ENCODE measurements at places on chromosomes 5 and 9.

DNA sequence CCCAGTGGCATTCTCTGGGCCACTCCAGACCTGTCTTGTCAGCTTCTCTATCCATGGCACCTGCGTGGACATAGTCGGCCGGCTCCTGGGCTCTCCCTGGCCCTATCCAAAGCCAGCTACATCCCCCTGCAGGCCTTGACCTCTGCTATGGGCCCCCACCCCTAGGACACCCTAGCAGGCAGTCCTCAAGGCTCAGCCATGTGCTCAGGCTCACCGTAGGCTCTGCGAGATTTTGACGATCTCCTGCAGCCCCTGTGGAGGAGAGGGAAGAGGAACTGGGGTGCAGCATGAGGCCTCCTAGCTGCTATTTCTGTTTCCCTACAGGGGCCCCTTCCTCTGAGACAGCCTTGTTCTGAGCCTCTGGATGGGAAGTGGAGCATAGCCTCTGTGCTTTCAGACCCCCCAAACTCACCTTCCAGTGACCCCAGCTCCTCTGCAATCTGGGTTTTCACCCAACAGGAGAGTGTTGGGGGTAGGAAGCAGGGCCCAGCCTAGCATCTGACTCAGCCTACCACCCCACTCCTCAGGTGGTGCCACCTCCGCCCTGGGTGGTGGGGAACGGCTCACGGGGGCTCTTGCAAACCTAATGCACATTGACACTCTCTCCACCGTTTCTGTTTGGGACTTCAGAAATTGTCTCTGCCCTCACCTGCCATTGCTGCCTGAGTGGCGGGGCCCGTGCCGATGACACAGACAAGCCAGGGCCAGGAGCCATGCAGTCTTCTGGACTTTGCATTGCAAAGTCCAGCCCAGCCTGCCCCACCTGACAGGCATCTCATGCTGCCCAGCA, 36.7 kb downstream of the HRH2 start:
- DNase-seq = no peak

GRCh38 chr9:21684831-21685362, 117.5 kb upstream of the MTAP start:
- peak; percentile 64 for DNase-seq

- no peak for DNase-seq
Measured at GRCh38 chr5:170867825-170868224, 6.0 kb downstream of the RANBP17 start.

DNA sequence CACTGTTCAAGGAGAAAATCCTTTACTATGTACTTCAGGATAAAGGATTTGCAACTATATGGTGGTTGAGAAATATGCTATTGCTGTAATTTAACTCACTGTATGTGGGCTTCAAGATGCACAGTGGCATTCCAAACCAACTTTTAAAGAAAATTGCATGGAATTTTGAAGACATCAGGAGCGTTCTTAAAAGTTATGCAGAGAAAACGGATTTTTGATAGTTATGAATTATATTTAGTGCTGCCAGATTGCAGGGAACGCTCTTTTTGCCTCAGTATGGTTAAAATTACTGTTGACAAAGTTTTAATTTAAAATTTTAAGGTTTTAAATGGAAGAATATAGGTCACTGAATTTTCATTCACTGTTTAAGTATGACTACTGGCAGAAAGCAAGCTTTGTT, 336.1 kb upstream of the EFNA5 start:
- no peak for DNase-seq

DNA sequence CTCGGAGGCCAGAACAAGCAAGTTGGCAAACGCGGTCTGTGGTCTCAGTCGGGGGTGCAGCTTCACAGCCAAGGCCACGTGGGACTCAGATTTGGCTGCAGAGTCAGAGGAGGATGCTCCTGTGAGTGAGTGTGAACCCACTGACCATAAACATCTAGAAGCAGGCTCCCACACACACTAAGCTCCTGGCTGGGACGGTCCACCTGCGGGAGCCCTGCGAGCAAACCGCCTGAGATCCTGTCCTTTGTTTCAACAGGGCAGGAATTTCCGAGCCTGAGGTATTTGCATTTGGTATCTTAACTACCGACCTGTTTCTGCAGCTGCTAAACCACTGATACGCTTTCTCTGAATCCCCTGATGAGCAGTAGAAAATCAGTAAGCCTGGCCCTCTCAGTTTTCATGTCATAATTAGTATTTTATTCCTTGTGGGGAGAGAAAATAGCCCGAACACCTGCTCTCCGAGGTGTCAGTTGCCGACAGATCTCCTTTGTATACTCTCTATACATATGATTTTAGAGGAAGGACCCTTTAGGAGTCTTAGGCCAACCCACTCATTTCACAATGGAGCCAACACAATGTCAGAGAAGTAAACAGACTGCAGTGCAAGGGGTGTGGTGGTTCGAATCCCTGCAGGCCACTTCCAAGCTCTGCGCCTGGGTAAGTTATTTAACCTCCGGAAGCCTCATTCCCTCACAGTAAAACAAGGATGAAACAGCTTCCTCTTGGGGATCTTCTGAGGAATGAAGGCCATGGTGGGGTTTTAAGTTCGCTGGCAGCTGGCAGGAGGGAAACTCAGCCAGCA, 40.9 kb upstream of the PWWP2A start:
- DNase-seq = no peak

DNA sequence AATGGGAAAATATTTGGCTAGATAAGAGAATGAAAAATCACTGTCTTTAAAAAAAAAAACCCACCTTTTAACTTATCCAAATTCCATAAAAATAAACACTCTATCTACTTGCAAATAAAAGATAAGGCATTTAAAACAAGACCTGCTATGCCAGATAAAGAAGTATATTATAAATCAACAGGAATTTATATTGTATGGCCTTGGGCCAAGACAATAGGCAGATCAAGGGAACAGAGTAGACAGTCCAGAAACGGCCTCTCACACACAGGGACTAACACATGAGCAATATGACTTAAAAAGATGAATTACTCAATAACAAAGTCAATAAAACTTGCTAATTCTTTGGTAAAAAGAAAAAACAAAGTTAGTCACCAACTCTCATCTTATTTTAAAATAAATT, 34.7 kb upstream of the ICE1 start:
- no peak for DNase-seq

DNA sequence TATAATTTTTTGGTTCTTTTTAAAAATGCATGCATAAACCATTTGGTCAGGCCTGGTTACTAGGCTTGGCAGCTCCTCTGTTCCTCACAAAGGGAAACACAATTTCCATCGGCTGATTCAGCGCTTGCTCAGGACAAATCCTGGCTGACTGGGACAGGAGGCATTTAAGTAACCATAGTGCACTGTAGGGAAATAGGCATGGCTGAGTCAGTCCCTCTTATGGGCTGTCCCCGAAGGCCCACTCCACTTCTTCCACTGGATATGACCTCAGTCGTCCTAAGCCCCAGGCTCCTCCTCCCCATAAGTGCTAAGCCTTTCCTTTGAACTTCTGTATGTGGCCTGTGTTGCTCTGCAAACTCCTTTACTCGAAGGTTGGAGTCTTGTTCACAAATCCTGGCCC, 71.2 kb upstream of the GLIS3 start:
- peak; percentile 89 for DNase-seq

DNA sequence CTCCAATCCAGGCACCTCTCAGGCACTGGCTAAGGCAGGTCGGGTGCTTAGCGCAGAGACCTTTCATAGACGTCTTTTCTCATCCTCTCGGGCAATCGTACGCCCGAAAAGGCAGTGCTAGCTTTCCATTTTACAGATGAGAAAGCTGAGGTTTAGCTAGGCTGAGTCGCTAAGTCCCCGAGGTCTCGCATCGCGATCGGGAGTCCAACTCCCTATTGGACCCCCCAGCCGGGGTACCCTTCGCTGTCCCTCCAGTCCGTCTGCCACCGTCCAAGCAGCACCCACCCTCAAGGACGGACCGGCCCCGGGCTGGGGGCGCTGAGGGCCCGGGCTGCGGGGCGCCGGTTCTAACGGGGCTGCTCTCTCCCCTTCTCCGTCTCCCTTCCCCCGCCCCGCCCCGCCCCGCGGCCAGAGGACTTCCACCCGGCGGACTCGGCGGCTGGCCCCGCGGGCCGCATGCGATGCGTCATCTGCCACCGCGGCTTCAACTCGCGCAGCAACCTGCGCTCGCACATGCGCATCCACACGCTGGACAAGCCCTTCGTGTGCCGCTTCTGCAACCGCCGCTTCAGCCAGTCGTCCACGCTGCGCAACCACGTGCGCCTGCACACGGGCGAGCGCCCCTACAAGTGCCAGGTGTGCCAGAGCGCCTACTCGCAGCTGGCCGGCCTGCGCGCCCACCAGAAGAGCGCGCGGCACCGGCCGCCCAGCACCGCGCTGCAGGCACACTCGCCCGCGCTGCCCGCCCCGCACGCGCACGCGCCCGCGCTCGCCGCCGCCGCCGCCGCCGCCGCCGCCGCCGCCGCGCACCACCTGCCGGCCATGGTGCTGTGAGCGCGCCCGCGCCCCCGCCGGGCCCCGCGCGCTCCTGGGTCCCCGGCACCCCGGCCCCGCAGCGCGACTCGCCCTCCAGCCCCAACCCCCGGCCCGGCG, 12.5 kb upstream of the EXOSC2 start:
- peak; percentile 79 for DNase-seq

DNA sequence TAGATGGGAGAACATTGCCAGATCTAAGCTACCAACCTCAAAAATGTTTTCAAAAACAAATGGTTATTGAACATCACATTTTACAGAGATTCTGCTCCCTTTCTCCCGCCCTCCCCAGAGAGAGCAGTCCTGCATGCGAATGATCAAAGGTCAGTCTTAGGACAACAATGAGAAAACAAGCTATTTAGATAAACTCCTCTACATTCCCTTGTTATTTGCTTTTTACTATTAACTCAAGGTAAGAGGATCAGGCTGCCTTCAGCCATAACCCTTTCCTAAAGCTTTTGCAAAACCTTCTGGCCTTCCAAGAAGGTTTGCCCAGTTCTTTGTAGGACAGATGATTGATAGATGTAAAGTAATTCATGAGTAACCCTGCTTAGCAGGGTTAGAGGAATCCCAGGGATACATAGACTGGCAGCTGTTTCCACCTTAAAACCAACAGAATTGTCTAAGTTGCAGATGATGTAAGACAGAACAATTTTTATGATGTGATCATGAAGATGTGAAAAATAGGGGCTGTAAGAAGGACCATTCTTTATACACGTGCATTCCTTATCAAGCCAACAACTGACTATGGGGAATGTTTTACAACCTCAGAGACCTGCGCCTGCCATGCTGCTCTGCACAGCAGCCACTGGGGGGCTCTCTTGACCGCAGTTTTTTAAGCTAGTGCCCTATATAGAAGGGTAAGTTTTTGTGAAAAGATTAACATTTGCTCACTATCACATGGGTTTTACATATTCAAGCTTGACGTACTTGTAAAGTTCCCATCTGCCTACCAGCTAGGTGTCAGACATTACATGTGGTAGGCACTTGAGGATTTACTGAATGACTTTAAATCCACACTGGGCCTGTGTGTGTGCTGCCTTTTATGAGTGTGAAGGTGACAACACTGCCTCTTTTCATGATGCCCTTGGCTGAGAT, 2.3 kb upstream of the ZNF782 start:
- DNase-seq = no peak

GRCh38 chr5:142482207-142482606, 157.4 kb upstream of the SPRY4 start:
- no peak for DNase-seq
